ENCODE measurements at places on chromosomes 4 and X.

DNA sequence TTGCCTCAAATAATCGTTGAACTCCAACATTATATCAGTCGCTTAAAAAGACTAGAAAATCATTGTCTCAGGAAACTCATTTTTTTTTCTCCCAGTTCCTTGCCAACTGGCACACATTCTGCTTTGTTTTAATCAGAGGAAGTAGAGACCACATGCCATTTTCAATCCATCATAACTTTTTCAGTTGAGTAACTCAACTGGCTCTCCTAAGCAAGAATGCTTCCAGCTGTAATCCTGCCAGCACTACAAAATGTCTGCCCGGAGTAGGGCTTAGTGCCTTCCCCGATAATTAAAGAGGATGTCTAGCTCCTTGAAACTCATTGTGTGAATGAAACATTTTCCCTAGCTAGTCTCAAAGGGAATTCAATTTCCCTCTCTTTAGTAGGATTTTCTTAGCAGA lies 33.0 kb downstream of the FREM3 start:
- DNase-seq: no peak

GRCh38 chr4:94548571-94548970 lies 96.8 kb downstream of the PDLIM5 start:
- DNase-seq: no peak

DNA sequence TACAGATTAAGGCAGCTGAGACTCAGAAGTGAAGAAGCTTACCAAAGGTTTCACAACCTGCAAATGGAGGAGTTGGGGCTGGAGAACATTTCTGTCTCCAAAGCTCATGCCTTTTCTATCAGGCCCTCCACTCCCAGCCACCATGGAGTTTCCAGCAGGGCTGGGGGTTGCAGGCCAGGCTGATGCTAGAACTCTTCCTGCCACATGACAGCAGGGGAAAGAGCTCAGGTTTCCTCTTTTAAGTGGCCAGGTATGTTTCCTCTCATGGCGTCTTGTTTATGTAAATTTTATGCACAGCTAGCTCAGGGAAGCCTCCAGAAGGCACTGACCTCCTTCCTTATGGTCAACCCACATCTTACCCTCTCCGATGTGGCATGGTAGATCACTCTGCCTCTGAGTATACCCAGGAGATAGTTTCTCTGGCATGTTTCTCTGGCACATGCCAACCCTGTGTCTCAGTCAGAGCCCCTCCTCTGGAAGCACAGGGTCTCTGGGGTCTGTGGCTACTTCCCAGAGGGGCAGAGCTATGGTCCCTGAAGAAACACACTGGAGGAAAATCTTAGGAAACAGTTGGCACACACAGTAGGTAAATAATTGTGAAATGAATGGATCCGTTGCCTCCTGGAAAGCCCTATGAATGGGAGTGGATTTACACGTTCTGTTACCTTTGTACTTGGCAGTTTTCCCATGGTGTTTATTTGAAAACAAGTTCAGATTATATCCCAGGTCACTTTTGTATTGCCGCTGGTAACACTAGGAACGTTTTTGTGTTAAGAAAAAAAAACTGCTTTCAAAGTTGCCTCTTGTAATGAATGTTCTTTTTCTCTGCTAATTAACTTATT lies 28.9 kb downstream of the PDK3 start:
- DNase-seq: no peak

DNA sequence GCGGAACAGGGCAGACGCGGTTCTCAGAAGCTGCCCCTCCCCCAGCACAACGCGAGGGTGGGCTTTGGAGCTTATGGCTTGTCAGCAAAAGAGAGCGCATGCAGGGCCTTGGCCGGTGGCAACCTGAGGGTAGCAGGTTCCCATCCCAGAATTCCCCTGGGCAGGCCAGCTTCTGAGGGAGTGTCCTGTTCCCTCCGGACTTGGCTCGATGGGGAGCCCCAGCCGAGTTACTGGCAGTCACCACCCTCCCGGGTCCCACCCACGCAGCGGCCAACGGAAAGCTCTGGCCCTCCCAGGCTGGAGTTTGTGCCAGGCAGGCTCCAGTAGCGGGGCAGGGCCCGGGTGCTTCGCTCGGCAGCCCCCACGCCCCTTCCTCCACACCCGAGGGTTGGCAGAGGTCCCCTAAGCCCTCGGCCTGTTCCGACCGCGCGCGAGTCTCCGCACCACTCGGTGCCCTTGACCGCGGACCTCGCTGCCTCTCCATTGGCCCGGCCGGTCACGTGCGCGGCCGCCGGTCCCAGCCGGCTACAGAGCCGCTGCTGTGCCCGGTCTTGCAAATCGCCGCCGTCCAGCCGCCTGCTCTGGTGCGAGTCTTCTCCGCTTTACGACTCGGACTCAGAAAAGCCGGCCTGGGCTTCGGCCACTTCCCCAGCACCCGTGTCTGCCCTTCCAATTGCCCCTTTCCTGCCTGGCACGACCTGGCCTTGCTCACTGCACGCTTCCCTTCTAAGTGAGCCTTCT lies 20.9 kb upstream of the MTM1 start:
- DNase-seq: no peak

- DNase-seq: no peak
Measured at GRCh38 chr4:131248314-131248713, 1900.8 kb upstream of the PCDH10 start.

DNA sequence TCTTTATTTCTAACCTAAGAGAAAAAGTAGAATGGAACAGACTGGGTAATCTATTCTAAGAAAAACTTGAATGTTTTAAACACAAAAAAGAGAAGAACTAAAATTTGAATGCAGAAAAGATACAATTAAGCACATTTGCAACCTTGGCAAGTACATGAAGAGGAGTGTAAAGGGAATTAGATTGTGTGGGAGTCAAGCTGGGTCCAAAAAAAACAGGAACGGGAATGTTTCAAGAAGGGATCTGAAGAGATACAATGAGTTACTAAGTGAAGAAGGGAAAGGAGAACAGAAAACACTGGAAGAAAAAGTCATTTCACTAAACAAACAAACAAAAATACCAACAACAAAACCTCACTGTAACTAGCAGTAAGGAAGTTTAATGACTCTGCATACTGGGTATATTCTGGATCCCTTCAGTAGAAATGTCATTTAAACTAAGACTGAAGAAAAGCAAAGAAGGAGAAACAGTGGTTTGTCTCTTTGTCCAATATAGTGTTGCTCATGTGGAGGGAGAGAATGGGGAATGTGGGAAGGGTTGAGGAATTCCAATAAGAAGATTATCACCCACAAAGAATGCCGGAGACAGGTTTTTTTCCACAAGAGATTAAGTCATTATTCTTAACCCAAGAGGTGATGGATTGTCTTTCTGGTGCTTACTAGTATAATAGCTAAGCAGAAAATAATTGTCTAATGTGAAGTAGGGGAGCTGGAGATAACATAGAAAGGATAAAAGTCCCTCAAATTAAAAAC lies 50.4 kb upstream of the PTPN13 start:
- DNase-seq: no peak

- no peak for DNase-seq
Measured at GRCh38 chrX:31178064-31178768, 106.4 kb upstream of the FTHL17 start.

- no peak for DNase-seq
Measured at GRCh38 chr4:119623025-119623424, 5.6 kb downstream of the PDE5A start.

DNA sequence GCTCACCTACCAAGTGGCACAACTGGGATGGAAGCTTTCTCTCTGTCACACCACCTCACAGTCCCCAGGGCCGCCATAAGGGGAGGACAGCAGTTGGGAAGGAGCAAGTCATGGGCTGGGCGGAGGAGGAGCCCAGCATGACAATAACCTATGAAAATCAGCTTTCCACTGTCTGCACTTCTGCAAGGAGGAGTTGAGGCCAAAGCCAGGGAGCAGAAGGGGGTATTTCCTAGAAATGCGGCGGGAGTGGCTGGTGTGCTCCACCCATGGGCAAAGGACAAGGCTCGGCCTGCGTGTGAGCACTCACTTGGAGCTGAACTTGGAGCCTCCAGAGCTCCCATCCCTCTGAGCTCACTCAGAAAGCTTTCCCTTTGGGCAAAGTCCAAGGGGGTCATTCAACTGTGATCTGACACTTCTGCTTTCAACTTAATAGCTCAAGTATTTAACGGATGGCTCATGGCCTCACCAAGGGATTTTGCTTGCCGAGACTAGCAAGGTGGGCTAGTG lies 18.5 kb downstream of the APLN start:
- no peak for DNase-seq

- DNase-seq: no peak
Measured at GRCh38 chr4:7381221-7381889, 53.4 kb downstream of the PSAPL1 start.

DNA sequence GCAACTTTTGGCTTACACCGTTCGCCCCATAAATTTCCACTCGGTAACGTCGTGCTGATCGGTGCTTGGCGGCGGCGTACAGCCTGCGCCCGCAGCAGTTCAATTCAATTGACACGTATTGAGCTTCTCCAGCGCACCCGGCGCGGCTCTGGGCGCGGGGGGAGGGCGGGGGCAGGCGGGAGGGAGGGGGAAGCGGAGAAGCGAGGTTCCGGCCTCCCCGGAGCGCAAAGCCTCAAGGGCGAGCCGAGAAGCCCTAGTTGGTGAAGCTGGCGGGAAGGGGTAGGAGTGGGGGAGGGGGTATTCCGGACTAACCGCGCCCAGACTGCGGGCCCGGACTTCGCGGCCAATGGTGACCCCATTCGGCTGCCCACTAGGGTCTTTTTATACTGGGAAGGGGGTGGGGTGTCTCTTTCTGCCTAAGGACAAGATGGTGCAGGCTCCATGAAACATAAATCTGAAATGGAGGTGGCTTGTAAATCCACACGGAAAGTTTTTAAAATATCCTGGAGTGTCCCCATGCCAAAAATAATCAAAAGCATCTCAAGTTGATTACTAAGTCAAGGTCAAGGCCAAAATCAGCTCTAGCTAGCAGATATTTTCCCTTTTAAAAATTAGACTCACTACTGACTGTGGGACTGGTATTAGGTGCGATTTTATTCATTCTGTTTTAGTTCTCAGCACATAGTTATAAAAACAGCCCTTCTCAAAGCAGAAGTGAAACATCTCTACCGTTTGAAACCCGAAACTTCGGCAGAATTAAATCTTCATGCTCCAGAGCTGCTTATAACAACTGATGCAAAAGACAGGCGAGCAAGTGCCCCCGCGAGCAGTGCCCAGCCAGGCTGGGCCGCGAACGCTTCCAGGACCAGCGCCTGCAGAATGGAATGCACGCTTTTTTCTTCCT lies 1.5 kb upstream of the BCOR start:
- DNase-seq: peak; percentile 42

GRCh38 chr4:111269439-111269838 lies 646.6 kb upstream of the PITX2 start:
- no peak for DNase-seq

DNA sequence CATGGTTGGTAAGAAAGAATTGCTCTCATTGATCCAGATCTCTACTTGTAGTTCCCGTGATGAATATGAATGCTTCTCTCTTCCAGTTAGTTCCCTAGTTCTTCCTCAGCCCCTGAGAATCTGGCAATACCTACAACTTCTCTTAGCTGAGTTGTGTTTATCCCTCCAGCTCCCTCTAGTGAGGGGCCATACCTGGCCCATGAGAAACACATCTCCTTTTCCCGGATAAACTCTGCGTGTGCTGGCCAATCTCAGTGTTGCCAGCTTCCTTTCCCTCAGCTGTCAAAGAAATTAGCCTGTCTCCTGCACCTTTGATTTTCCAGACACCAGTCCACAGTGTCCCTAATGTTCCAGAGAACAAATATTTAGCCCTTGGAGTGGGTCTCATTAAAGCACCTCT lies 5.7 kb downstream of the CBLL2 start:
- DNase-seq: no peak

GRCh38 chr4:22130741-22131140 lies 182.2 kb upstream of the KCNIP4 start:
- no peak for DNase-seq

DNA sequence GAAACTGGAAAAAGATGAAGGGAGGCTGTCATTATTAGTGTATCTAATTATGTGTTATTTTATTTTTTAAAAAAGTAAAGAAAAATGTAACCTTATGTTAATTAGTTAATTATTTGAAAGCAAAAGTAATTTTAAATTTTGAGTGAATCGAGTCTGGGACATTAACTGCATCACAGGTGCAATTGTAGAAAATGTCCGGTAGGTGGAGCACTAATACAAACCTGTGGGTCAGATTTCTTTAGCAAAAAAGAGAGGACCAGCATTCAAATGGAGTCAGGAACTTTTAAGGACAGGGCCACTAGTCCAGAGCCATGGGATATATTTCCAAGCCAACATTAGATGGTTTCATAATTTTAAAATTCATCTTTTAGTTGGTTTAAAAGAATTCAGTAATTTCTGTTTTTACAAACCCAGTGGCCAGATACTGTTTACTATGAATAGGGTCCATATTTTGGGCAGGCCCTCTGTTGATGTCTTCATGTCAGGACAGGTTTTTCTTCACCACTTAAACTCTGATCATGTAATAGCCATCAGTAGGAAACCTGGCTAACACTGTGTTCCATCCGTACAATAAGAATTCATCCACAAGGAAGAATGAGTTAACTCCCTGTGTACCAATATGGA lies 27.2 kb downstream of the BST1 start:
- DNase-seq: no peak

GRCh38 chrX:46991664-46992063 lies 79.4 kb downstream of the JADE3 start:
- DNase-seq: no peak

DNA sequence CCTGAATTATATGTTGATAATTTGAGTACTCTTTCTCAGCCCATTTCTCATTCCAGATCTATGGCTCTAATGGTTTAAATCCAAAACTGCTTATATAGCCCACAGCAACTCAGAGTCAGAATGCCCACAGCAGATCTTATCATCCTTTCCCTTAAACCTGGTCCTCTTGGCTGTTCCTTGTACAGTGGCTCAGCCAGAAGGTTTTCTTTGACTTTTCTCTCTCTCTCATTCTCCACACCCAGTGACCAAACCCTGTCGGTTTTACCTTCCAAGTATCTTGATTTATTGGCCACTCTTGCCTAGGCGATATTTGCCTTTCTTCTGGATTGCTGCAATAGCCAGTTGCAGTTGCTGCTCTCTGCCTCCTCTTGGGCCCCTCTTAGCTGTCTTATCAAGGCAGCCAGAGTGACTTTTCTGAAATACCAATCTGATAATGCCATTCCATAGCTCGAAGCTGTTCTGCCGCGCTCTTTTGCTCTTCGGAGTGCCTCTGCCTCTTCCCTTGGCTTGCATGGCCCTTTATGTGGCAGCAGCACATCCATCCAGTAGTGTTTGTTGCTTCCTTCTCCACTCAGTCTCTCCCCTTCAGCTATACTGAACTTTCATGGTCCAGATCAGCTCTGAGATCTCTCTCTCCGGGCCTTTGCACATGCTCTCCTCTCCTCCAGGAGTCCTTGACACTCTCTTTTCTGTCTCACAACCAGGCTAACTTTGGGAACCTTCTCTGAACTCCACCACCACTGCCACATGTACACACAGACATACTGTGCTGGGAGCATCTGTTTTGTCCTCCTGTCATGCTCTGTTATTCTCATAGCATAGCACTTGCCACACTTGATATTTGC lies 11.8 kb downstream of the GAB1 start:
- no peak for DNase-seq

- no peak for DNase-seq
Measured at GRCh38 chr4:89753601-89754066, 83.3 kb downstream of the SNCA start.

GRCh38 chr4:189299706-189300105 lies 641.0 kb upstream of the FRG1 start:
- DNase-seq: no peak

GRCh38 chr4:19689511-19689910 lies 562.2 kb upstream of the SLIT2 start:
- DNase-seq: no peak
